ENCODE measurements at places on chromosomes 16 and 17.

DNA sequence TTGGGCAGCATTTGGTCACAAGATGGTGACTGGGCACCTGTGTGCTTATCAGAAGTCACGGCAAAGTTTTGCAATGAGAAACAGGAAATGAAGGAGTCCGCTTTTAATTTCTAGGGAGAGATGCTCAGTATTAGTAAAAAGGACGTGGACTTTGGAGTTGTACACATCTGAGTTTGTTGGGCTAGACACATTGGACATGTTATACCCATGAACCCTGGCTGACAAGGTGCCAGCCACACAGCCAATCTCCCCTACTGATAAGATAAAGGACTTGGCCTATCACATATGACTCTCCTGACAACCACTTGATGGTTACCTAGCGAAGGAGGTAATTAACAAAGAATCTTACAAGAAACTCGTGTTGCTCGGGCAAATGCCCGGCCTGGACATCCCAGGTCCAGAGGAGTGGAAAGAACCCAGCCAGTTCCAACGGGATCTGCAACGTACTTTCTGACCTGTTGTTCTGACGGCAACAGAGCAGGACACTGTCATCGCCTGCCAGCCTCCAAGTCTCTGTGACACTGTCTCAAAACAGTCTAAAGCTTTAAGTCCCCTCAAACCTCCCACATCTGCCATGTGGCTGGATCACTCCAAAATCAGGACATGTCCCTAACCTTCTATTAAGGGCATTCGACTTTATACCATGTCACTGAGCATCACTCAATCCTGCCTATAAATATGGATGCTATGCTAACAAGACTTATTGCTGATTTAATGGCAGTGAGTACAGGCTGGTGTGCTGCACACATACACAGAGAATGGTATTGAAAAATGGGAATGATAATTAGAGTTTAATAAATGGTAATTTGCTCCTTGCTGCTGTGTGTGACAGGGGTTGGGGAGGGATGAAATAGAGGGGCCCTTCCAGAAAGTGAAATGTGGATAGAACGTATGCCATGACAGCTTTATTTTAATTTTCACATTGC, 47.6 kb upstream of the LYRM9 start:
- DNase-seq, result no peak

- DNase-seq, result no peak
Observed at GRCh38 chr17:79797492-79798298, 818 bp upstream of the CBX8 start.

DNA sequence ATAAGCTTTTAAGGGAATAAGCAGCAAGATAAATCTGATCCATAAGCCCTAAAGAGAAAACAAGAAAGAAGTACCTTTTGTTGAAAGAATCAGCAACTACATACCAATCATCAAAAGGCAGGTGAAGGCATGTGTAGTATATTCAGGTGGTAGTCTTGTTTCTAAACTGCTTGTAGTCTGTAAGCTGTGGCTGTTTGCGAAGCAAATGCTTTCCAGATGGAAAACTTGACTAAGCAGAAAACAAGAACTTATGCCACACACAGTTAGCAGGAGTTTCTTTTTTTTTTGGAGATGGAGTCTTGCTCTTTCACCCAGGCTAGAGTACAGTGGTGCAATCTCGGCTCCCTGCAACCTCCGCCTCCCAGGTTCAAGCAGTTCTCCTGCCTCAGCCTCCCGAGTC, 5.7 kb downstream of the CBX1 start:
- DNase-seq, result no peak

DNA sequence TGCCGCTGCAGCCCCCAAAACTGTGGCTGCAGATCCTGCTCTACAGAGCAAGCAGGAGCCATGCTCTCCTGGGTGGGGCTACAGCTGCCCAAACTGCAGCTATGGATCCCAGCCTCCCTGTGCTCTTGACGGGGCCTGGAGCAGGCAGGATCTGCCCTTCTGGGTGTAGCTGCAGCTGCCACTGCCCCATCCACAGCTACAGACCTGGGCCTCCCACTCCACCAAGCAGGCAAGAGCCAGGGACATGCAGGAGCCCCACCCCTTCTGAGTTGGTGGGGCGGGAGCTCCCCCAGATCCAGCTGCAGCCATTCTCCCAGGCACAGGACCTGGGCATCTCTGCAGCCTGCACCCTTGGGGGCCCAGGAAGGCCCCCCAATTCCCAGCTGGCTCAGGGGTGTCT, 551.2 kb upstream of the CA10 start:
- DNase-seq, result no peak

DNA sequence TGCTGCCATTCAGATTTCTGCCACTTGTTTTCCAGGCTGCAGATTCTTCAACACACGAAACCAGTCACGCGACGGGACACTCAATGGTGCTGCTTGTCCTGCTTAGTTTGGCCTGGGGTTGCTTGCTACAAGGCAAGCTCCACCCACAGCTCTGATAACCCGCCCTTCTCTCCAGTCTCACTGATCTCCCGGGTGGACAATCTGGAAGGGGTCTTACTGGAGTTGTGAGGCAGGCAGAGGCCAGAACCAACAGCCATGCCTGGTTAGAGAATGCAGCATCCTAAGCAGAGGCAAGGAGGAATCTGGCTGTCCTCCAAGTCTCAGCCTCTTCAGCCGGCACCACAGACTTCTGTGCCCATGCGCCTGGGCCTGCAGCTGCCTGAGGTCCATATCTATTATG, 119.1 kb downstream of the KCNJ12 start:
- DNase-seq, result no peak

DNA sequence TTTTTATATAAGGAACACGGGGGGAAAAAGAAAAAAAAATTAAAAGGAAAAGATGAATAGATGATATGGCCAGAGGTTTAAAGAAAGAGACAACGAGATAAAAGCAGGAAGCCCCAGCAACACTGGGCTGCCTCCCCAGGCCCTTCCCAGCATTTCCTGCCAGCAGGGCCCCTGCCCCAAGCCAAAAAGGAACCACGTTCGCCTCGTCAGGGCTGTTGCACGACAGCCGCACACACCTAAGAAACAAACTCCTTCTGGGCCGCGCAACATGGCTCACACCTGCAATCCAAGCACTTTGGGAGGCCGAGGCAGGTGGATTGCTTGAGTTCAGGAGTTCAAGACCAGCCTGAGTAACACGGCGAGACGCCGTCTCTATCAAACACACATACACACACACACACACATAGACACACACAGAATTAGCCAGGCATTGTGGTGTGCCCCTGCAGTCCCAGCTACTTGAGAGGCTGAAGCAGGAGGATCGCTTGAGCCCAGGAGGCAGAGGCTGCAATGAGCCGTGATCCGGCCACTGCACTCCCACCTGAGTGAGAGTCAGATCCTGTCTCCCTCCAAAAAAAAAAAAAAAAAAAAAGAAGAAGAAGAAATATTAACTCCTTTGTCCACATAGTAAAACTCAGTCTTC, 83.0 kb downstream of the ANKRD11 start:
- no peak for DNase-seq

GRCh38 chr16:47143677-47144558, at the start of gene NETO2:
Gene NETO2 (minus strand): TSS chr16:47143945. CDS start chr16:47143612, 333 bp downstream.
- peak; percentile 70 for DNase-seq

DNA sequence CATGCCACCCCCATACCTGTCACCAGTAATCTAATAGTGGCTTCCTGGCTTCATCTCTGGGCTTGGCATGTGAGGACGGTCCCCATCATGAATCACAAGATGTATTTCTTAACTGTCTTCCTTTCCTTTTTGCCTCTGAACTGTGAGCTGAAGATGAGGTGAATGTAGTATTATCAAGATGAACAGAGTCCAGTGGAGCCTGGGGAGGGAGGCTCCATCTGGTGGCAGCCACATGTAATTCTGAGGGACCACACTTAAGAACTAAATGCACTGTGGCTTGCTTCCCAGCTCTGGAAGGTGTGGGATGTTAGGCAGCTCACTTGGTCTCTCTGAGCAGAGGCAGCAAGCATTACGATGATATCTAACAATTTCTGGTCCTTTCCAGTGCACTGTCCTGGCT, 354.9 kb upstream of the ASIC2 start:
- DNase-seq, result no peak

GRCh38 chr16:86305440-86305839, 204.9 kb upstream of the FOXF1 start:
- no peak for DNase-seq

DNA sequence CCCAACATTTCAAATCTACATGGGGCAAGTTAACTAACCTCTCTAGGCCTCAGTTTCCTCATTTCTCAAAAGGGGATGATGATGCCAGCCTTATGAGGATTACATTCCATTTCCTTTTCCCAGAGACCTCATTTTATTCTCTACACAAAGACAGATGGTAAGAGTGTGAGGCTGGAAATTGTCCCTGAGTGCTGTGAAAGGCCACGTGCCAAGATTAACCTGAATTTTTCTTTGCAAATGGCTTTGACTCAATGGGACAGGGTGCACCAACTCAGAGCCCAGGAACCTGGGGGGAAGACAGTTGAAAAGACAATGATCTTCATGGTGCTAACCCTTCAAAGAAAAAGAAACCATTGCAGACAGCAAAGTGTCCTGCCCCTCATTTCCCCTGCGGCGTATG, 332.8 kb downstream of the TMEM114 start:
- DNase-seq, result no peak

- DNase-seq, result no peak
Observed at GRCh38 chr16:81307770-81308169, 7.0 kb upstream of the GAN start.

DNA sequence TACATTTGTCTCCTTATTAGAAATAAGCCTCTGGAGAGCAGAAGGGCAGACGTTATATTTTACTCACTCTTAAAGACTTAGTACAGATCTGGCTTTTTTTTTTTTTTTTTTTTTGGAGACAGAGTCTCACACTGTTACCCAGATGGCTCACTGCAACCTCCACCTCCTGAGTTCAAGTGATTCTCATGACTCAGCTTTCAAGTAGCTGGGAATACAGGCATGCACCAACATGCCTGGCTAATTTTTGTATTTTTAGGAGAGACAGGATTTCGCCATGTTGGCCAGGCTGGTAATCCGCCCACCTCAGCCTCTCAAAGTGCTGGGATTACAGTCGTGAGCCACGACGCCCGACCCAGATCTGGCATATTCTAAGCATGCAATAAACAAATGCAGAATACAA, 36.4 kb upstream of the TMEM97 start:
- no peak for DNase-seq

DNA sequence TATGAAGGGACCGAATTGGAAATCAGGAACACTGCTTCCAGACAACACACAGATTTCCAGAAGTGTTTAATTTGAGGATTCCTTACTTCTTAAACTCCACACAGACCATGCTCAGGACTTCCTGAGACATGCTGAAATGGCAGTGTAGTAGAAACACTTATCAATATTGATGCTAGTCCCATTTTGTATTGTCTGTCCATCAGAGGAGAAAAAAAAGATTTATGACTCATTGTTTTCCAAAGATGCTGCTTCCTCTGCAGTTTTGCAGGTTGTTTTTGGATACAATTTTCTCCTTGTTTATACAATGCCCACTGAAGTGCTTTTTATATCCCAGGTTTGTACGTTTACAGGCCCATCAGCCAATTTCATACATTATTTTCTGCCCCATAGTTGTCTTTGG, 68.3 kb upstream of the TANC2 start:
- no peak for DNase-seq

- DNase-seq, result no peak
Observed at GRCh38 chr16:78915811-78916345, 684.7 kb downstream of the MAF start.

DNA sequence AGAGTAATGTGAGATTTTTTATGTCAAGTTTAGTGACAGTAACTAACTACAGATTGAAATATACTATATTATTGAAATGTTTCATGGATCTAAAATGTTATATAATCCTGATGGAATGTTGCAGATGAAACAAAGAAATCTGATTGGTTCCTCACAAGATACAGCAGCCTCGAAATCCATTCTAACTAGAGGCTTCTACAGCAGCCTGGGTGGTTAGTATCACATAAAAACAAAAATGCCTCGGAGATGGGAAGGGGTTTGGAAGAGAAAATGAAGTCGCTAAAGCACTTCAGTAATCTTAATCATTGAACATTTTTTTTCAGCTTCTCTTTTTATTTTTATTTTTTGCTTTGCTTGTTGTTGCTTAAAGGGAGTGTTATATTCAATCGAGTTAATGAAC, 75.2 kb downstream of the TANC2 start:
- DNase-seq, result no peak

GRCh38 chr16:55655381-55655896, 349 bp upstream of the SLC6A2 start:
- DNase-seq, result no peak

DNA sequence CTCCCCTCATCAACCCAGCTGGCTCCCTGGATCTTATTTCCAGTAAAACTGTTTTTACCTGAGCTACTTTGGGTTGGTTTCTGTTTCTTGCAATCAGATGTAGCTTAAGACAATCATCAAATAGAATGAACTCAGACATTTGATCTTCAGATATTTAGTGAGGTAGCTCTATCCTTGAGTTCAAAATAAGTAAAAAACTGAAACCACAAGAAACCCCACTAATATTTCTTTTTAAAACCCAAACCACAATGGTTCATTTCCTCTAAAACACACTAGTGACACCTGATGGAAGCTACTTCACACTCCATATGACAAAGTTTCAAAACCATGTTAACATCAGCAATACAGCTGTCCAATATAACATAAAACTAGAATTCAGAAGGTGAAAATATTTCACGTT, 37.8 kb downstream of the CACNG1 start:
- no peak for DNase-seq

DNA sequence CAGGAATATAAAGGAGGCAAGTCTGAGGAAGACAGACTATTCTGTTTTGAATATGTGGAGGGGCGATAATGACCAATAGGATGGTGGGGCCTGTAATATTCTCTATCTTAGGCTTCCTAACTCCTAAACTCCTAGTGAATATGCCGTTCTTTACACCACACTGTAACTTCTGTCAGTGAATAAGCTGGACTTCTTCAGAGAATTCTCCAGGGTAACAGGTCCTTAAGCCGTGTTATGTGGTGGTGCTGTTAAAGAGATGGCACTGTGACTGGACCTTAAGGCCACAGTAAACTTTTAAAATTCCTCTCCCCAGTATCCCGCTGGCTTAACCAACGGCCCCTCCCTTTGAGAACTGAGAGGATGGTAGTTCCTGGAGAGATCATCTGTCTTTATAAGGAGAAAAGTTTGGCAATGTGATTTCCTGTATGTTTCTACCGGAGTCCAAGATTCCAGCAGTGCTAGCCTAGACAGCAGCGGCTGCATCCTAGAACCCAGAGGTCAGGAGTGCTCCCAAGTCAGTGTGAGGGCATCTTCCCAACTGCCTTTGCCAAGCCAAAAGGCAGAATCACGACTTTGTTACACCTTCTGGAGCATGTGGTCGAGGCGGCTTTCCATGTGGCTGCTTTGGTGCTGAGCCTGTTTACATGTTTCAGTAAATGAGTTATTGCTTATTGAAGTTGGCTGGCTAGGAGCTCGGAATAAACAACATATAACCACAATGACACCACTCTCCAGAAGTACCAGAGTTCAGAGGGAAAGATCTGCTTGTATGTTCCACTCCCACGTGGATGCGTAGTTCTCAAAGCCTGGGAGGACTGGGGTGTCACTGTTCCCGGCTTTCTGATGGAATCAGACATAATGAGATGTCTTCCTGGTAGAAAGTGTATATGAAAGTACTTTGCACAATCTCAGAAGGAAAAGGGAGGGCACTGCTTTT, 41.0 kb downstream of the TUBD1 start:
- no peak for DNase-seq

GRCh38 chr17:62179525-62180161, 114.6 kb upstream of the MED13 start:
- no peak for DNase-seq

All from stimulated activated CD4-positive, alpha-beta T cell treated with anti-CD3 and anti-CD28 coated beads, Interleukin-4, amount 100 ng/mL, for 4 hours (primary cell).